ENCODE measurements at places on chromosomes 12 and 14.

- DNase-seq: no peak
Observed at GRCh38 chr12:125387206-125387605, 322.0 kb downstream of the AACS start.

DNA sequence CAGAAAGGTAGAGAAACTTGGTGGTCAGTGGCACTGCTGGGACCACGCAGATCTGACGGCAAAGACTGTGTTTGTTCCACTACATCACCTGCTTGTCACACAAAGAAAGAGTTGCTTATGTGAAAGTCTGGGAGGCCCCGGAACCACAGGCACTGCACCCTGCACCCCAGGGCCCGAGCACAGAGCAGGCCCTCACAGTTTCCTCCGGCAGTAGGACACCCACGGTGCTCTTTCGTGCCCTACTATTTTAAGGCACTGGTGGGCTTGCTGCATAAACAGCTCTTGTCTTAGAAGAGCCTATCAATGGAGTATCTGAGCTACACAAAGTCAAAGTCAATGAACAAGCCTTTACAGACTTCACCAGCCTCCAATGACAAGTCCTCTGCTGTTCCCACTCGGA, 8.0 kb downstream of the LGMN start:
- no peak for DNase-seq

DNA sequence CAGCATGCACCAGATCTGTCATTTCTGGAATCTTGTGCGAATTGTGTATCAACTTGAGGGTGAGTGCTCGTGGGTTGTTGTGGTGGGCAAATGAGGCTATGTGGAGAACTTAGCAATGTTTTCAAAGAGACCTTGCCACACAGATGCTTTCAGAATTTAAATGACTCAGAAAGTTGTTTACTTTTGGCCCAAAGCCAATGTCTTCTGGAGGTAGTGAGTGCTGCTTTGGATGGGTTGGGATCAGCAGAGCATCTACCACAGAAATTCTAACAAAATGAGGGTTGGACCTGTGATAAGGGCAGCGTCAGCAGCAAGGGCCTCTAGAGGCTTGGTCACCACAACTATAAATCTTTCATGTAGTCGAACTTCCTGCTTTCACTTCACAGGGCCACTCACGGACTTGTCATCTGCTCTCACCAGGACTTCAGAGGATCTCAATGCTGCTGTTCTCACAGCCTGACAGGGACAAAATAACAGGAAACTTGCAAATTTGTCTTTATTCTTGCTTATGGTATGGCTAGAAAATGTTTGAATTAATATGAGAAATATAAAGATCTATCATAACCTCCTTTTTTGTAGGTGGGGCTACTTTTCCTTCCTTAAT, 111.4 kb downstream of the DACT1 start:
- DNase-seq: no peak

DNA sequence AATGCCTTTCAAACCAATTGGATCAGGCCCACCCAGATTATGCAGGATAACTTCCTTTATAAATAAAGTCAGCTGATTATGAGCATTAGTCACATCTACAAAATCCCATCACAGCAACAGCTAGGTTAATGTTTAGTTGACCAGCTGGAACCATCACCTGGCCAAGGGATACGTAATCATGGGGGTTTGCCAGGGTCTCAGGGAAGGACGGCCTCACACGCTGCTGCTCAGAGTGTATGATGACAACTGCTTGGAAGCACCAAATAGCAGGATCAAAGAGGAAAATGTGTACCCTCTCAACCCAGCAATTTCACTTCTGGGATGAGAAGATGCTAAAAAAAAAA, 162.6 kb downstream of the SLC15A4 start:
- DNase-seq: no peak

- DNase-seq: no peak
Observed at GRCh38 chr12:11965258-11965910, 105.4 kb upstream of the BCL2L14 start.

DNA sequence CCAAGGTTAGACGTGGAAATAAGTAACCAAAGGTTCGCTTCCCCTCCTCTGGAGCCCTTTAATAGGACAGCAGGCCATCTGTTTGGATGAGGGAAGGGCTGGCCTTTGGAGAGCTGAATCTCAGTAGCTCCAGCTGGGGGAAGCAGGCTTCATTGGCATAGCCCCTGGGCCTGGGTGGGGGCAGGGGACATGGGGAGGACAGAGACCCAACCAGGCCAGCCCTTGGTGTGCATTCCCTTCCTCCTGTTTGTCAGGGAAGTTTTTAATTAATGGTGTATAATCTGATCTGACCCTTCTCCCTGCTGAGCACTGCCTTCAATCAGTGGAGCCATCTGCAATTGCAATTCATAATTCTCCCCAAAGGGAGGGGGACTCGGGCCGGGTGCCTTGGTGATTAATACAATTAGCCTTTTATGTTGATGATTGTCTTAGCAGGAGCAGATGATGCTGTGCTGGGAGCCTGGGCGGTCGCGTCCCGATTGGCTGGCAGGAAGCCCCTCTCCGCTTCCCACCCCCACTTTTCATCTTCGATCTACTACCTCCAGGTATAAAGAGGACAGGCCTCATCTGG, 6.4 kb downstream of the AQP6 start:
- DNase-seq: no peak

DNA sequence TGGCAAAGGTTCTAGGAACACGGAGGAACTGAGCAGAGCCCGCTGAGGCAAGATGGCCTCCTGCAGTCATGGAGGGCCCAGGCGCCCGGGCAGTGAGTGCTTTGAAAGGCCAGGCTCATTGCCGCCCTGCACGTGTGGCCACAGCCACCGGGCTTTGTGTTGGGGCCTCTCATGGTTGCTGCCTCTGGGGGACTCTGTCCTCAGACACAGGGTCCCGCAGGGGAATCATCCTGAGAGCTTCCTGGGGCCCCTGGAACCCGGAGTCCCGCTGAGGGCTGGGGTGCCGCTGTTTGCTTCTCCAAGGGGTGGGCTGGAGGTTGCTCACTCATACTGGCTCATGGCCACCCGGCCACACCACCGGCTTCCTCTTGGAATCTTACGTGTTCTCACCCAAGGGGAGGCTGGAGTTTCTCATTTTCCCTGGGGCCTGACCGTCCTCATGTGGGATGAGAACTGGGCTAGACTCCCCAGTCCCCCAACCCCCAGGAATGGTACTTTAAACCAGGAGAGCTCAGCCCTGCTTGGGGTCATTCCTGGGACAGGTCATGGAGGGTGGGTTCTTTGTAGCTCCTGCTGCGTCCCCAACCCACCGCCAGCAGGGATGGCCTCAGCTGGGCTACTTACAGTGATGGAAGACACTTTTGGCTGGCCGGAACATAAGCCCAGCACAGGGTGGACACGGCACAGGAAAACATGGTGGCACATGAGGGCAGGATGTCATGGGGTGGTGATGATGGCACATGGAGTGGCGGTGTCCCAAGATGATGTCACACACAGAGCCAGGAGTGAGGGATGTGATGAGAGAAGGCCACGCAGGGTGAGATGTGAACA, 21.1 kb upstream of the LRTM2 start:
- no peak for DNase-seq

DNA sequence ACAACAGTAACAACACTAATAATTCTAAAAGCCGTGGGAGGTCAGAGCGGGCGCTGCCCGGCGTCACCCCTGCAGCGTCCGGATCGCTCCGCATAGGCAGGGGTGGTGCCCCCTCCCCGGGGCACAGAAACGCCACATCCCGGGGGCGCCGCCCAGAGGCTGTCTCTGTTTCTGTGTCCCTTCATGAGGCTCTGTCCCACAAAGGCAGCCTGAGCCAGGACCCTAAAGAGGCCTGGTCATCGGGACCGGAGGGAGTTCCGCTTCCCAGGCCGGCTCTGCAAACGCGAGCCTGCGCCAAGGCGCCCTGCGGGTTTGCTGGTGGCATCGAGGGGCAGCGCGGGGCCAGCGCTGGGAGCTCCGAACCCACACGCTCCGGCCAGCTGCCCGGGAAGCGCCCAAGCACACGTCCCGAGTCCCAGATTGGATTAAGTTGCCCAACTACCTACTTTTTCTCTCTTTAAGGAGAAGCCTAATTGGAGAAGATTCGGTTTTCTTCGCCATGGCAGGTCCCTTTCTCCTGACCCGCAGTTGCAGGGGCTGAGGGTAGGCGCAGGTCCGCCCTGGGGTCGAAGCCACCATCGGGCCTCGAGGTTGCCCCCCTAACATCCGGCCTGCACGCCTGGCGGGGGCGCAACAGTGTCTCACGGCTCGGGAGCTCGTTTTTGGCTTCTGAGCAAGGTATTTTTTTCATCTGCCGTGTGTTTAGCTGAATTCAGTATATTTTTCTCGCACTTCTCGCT, 421.7 kb downstream of the VRK1 start:
- DNase-seq: no peak

DNA sequence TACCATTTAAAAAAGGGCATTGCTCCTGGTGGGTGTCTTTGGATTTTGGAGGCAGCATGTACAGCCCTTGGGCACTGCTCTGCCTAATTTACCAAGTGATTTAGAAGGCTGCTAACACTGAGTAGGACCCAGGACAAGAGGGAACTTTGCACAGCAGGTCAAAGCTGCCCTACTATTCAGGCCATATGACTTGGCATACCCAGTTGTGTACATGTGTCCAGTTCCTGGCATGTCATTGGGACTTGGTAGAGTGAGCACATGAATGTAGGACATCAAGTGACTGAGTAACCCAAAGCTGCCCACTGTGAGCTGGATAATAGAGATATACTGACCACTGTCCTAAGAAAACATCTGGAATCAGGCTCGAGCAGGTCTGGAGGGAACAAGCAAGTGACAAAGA, 15.7 kb downstream of the CDKL1 start:
- DNase-seq: no peak

DNA sequence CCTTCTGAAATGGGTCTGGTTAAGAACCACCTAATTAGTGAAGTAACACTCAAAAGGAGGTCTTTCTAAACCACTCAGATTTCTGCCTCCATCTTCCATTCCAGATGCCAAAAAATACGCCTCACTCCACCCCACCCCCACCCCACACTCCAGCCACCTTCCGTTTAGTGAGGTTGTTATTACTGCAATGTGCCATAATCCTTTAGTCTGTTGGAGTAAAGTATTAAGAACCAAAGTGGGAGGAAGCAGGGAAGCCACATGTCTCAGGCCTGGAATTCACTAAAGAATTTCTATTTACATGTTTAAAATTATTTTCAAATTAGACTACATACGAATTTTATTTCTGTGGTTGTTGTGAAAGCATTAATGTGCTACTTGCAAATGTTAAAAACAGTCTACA, 7.4 kb downstream of the KIF21A start:
- no peak for DNase-seq

DNA sequence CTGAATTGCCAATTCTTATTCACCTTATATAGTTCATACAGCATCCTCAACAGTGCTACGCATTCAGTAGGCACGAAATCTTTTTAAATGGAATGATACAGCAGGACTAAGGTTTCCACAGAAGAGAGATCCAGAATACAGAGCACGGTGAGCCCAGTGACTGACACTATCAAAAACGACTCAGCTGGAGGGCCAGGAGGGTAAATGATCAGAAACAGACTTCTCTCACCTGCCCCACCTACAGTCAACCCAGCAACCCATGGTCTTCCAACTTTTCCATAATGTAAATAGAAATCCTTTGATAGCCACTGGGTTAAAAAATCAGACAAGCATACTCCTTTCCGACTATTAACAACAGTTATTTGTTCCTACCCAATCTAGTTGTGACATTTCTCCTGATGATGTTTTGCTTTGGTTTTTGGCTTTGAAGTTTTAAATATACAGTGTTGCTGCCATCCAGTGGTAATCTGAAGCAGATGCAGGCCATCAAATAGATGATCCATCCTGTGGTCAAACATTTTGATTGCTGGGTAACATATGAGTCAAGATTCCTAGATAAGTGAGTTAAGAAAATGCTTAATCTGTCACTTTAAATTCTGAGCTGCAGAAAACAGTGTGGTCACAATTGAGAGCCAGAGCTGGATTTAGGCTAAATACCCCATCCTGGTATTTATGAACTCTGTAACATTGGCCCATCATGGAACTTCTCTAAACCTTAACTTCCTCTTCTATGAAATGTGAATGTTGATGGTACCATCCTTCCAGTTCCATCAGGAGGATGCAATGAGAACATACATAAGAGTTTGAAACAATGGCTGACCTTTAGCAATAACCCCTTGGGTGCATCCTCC, 42.0 kb downstream of the GPHB5 start:
- no peak for DNase-seq

GRCh38 chr14:36880276-36880675, 218.6 kb downstream of the PAX9 start:
- DNase-seq: no peak

GRCh38 chr12:67534681-67535080, 113.9 kb upstream of the DYRK2 start:
- DNase-seq: no peak
